Amniotic stem cell (primary cell): ENCODE measurements at places on chromosomes 4 and X.

DNA sequence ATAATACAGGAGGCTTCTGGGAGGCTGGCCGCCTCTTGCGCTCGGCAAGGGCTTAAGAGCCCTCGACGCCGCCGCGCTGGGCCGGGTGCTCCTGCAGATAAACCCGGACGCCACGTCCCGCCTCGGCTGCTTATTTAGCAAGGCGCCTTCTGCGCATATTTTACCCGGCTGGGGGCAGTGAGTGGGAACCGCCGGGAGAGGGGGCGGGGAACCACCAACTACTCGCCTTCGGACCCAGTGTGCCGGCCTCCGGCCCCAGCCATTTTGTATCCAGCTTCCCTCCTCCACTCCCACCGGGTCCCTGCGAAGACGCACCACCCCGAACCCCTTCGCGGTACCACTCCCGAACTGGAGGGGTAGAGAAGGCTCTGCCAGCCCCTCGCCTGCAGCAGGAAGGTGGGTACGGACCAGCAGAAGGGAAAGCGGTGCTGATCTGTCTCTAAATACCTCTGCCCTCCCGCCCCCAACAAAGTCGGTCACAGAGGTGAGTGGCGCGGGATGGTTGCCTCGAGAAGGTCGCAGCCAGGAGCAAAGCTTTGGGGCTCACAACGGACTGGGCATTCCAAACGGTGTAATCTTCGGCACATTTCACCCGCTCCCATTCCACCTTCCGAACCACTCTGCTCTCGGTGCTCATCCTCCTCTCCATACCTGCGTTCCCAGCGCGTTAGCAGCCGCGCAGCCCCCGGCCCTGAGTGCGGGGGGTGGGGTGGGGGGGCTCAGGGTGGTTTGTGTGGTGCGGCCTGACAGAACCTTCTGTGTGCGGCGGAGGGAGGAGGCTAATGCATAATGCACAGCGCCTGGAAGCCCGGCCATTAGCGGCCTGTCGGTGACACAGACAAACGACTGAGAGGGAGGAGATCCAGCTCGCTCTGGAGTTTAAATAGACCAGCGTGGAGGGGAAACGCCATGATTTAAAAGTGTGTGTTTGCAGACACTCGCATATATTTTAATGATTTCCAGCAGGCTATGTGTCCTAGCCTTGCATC is 4.9 kb upstream of the BCOR start:
- DNase-seq = no peak

- no peak for DNase-seq
Measured at GRCh38 chrX:47854474-47854873, 17.8 kb downstream of the ZNF81 start.

GRCh38 chr4:26365537-26366150 is 44.8 kb downstream of the RBPJ start:
- no peak for DNase-seq

DNA sequence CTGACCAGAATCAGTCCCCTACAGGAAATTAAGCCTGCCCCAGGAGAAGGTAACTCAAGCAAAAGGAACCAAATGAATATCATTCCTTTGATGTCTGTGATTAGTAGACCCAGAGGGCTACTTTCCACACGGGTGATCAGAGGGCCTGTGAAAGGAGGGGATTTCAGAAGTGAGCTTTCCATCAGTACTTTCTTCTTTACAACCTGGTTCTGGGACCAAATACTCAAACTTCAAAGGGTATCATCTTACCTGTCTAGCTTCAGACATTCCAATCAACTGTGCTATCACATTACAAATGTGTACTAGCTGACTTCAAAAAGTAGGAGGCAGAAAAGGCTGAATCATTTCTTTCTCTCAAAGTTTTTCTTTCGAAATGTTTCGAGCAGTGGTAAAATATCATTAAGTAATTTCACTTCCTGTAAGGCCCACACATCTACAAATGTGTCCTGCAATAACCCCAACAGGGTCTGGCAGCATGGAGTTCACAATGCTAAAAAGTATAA is 23.9 kb downstream of the ACSL4 start:
- no peak for DNase-seq

DNA sequence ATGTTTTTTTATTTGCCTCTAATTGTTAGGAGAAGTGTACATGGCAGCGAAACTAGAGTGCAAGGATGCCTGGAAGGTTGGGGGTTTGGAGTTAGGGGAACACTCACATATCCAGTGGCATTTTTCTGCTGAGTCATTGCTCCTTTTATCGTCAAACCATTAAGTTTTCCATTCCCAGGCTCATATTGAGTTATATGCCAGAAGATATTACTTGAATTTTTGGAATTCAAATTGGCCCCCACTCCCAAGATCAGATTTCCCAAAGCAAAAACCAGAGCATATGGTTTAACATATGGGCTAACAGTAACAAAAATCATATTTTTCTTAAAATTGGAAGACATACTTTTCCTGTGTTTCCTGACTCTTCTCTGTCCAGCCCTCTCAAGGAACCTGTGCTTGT is 152.7 kb downstream of the FSTL5 start:
- no peak for DNase-seq

DNA sequence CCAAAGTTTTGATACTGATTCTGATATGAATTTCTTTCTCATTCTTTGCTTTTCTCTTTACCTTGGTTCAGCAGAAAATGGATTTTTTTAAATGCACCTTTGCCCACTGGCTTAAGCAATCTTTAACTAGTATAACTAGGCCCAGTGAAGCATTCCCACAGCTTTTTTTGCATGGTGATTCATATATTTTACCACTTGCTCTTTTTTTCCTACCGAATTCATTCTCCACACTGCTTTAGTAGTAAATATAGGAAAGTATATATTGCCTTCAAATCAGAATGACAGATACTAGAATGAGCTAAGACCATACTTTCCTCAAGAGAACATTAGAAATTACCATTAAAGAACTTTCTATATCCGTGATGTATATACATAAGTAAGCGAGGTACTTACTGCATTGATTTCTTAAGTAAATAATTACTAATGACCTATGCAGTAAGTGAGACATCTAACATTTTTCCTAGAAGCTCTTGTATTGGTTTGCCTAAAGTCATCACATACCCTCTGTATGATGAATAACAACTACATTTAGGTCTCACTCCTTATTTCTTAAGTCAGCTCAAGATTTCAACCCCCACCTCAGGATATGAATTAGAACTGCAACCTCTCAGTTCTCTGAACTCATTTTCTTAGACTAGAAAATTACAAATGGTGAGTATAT is 44.2 kb downstream of the SLC4A4 start:
- DNase-seq = no peak

DNA sequence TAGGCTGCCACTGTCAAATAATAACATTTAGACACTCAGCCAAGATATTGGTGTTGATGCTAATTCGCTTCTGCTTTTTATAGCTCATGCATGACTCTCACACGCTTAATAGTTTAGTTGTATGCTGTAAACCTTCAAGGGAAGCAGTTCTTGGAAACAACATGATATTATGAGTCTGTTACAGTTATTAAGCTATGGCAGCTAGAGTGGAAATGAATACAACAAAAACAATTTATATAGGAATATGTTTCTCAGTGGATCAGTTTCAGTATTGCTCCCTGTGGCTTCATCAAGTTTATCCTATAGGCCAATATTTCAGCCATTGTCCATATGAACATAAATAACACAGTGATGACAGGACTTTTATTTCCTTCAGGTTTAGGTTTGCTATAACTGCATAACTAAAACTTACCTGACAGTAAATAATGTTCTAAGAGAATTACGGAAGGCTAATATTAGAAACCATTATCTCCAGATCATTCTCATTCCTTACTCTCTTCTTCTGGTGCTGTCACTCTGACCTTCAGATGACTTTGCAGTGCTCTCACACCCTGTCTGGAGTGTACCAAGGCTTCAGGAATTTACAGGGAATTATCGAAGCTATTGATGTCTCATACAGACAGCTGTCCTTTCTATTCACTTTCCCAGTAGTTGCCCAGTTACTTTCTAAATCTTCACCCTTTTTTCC is 555.0 kb downstream of the ANKRD50 start:
- DNase-seq = no peak

- DNase-seq = no peak
Measured at GRCh38 chr4:144181391-144181790, 40.9 kb upstream of the GYPA start.

DNA sequence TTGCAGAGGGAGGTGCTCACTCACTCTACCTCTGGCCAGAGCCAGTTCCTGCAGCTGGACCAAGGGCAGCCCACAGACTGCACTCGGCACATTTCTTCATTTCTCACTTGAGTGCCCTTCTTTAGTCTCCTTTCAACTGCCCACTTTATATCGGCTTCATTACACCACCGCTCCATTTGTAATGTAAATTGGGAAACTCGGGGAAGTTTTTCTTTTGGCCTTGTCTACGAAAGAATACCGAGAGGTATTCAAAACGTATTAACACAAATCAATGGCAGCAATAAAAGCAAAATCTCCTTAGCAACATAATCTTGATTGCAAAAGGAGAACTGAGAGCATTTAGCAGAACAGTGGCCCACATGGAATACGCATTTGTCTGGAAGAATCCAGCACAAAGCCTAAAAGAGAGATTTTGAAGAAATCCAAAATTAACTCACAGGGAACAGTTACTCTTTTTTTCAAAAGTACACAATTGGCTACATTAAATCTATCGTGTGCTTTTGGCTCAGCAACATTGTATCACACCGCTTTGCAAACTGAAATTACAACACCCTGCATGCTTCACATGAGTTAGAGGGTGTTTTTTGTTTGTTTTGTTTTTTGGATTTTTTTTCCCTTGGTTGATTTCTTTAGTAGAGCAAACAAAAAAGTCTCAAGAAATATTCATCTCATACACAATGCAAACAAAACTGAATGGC is 62.6 kb downstream of the CHIC2 start:
- DNase-seq = no peak

DNA sequence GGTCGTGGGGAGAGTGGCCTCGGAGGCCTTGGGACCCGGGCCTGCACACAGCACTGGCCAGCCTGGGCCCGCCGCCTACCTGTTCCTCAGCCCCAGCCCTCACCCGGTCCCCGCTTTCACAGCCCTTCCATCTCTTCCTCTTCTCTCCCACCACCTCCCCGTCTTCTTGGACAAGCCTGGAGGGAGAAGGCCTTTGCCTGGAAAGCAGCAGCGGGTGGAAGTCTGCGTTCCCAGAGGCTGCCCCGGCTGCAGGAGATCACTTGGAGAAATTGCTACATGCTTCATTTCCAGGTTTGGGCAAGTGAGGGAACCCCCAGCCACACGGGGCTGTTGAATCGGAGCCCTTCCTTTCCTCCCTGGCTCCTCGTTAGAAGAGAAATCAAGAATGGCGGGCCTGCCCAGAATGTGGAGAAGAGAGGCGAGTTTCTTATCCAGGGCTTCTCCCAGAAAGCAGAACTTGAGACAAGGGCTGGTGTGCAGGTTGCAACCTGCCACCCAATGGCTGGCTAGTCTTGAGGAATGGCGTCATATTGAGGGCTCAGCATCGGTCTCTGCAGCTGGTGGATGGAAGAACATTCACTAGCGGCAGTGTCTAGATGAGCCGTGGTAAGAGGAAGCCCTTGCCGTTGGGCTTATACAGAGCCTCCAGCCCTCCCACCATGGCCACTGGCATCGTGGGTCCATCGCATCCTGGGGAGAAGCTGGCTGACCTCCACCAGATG is 1.2 kb upstream of the PDZD4 start:
- no peak for DNase-seq

- DNase-seq = no peak
Measured at GRCh38 chr4:137998666-137999429, 243.3 kb downstream of the SLC7A11 start.

DNA sequence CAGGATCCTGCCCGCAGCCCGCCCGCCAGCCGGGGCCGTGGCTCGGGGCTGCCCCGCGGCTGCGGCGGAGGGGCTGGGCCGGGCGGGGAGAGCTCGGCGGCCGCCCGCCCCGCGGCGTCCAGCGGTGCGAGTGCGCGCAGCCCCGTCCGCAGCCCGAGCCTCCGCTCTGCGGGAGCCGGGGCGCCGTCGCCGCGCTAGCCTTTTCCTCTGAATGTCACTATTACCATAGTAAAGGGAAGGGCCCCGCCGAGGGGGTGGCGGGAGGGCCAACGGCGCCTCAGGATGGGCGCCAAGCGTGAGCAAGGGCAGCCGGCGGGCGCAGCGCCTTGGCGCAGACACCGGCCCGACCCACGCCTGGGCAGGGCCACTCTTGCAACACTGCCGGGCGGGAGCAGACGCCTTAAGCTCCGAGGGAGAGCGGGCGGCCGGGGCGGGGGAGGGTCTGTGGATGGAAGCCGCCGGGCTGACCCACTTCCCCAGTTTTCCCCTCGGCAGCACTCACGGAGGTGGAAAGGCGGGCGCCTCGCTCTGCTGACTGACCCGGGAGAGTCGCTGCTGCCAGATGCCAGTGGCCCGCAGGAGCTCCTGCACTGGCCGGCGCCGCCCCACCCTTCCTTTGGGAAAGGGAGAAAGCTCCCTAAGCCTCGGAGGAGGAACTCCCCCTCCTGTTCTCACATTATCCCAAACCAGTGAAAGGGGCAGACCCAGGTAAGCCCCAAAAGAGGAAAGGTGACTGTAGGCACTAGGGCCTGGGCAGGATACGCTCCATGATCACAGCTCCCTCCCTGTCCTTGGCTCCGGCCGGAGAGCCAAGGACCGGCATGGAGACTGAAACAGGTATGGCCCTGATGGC is 329.4 kb downstream of the HNRNPD start:
- no peak for DNase-seq

GRCh38 chrX:72273718-72274117 is 3.3 kb downstream of the RPS4X start:
- no peak for DNase-seq

GRCh38 chrX:103151799-103152198 is 58.9 kb upstream of the NXF3 start:
- DNase-seq = no peak

GRCh38 chr4:3679851-3680311 is 86.3 kb upstream of the ADRA2C start:
- DNase-seq = no peak

DNA sequence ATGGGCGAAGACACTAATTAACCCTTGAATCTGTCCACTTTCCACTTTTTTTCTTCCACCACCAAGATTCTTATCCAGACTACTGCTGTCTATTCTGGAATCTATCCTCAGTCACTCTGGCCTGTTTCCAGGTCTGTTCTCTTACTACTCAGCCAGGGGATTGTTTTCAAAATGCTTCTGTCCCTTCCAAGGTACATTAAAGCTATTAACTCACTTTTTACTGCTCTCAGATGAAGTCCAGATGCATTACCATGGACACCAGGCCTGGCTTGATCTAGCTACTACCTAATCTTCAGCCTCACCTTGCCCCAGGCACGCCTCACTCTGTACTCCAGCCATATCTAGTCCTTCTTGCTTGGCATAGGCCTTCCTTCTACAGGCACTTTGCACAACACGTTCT is 66.4 kb downstream of the GALNT7 start:
- DNase-seq = no peak

DNA sequence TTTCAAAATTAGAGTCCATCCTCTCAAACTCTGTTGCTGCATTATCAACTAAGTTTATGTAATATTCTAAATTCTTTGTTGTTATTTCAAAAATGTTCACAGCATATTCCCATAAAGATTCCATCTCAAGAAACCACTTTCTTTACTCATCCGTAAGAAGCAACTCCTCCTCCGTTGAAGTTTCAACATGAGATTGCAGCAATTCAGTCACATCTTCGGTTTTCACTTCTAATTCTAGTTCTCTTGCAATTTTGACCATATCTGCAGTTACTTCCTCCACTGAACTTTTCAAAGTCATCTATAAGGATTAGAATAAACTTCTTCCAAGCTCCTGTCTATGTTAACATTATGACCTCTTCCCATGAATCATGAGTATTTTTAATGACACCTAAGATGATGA is 216.6 kb upstream of the SLC7A11 start:
- DNase-seq = no peak
